M059J (cell line): ENCODE measurements at places on chromosomes 12 and 14. TPM values are rescaled to one million over a fixed set of nuclear protein-coding genes. Genes with fewer than 3 reads are reported as not detected.

DNA sequence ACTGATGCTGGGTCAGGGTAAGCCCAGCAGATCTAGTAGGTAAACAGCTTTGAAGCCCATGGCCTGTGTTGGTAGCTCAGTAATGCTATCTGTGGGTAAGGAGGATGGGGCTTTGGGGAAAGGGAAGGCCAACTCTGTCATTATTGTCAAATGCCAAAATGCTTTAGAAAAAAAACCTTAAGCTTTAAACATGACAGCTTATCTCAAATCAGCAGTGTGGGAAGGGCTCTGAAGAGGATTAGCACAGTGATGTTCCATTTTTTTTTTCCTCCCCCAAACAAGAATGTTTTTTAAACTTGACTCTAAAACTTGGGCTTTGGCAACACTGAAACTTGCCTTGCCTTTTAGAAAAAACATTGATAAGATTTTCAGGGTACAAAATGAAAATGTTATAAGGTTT is 11.7 kb downstream of the DAAM1 start:
- DNase-seq = no peak

DNA sequence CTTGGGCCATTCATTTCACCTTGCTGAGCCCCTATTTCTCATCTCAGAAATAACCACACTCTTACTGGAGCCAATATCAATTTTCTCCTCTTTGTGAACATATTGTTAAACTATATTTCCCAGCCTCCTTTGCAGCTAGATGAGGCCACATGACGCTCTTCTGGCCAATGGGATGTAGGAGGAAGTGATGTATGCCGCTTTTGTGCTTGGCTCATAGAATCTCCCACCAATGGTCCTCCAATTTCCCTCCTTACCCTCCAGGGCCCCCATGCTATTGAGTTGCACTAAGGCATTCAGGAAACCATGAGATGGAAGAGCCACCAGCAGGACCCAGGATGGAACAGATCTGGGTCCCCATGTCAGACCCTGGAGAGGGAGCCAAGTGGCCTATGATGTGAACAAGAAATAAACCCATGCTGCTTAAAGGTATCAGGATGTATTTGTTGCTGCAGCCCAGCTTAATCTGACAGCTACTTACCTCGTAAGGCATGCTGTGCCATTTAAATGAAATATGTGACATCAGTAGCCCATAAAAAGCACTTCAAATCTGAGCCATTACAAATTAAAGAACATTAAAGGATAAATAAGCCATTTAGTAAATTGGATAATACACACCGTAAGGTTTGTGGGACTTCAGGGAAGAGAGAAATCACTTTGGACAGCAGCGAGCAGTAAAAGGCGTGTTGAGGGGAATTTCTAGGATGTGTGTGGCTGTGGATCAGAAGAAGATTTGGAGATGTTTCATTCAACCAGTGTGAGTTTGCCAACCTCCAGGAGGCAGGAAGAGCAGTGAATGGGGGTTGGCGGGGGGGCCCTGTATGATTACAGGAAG is 24.4 kb upstream of the BDKRB2 start:
- no peak for DNase-seq

- no peak for DNase-seq
These were observed 7.6 kb downstream of the VASH1 start for GRCh38 chr14:76768671-76769500.

- DNase-seq = no peak
These were observed 49.0 kb downstream of the GPHB5 start for GRCh38 chr14:63269561-63270225.

GRCh38 chr12:5200278-5201087 is 156.8 kb downstream of the KCNA5 start:
- peak; percentile 52 for DNase-seq

DNA sequence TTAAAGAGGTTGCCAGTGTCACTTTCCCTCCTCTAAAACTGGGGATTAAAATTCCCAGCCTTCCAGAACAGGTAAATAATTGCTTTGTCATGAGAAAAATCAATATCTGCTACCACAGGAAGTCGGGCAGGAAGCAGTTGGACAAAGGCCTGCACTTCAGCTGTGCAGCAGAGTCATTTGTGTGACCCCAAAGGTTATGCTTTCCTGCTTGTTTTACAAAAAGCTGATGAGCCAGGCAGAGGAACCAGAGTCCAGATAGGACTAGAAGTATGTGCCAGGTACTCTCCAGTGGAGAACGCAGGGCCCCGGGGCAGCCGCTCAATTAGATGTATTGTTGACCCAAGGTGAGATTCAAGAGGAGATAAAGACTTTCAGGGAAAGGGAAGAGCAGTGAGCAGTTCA is 117.1 kb upstream of the FRMD6 start:
- DNase-seq = peak; percentile 97

- peak; percentile 9 for DNase-seq
These were observed 16.6 kb downstream of the TFCP2 start for GRCh38 chr12:51156245-51156765.

ANKS1B gene
- total RNA-seq = 0.52 and 4.1 TPM in 2 replicates

SIX6 gene
- total RNA-seq = not detected in 2 replicates

FGF6 gene
- total RNA-seq = not detected in 2 replicates

NID2 gene
- 69.9 and 72.7 TPM in 2 replicates for total RNA-seq

CLBA1 gene
- 3.3 and 5.6 TPM in 2 replicates for total RNA-seq

CPSF2 gene
- 34.9 and 38.7 TPM in 2 replicates for total RNA-seq
